Natural killer cell (primary cell): ENCODE measurements at places on chromosomes 3 and 15.

GRCh38 chr3:40009991-40010390 lies 200.6 kb downstream of the MYRIP start:
- no peaks in the 10 kb centered on the region for H3K4me1 ChIP-seq
- H3K36me3 ChIP-seq: no peaks in the 10 kb centered on the region
- no peak overlapping the region for H3K4me3 ChIP-seq
- no peaks in the 10 kb centered on the region for H3K27me3 ChIP-seq

DNA sequence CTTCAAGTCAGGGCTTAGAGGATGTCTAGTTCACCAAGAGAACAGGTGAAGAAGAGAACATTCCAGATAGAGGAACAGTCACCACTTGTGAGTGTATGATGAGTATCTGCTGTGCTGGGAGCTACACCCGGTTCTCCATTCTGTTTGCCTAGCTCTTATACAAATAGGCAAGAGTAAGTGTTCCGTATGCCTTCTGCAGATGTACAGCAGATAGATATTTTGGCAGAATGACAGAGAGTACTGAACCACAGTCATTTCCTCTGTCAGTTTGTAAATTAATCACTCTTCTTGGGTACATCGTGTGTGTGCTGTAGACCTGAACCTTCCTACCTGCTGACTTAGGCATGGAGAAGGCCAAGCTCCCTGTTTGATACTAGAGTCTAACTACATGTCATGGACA lies 108.3 kb upstream of the CTDSPL start:
- no peaks in the 10 kb centered on the region for H3K36me3 ChIP-seq
- no peaks in the 10 kb centered on the region for H3K4me1 ChIP-seq
- H3K27ac ChIP-seq: no peak overlapping the region
- DNase-seq: no peak

DNA sequence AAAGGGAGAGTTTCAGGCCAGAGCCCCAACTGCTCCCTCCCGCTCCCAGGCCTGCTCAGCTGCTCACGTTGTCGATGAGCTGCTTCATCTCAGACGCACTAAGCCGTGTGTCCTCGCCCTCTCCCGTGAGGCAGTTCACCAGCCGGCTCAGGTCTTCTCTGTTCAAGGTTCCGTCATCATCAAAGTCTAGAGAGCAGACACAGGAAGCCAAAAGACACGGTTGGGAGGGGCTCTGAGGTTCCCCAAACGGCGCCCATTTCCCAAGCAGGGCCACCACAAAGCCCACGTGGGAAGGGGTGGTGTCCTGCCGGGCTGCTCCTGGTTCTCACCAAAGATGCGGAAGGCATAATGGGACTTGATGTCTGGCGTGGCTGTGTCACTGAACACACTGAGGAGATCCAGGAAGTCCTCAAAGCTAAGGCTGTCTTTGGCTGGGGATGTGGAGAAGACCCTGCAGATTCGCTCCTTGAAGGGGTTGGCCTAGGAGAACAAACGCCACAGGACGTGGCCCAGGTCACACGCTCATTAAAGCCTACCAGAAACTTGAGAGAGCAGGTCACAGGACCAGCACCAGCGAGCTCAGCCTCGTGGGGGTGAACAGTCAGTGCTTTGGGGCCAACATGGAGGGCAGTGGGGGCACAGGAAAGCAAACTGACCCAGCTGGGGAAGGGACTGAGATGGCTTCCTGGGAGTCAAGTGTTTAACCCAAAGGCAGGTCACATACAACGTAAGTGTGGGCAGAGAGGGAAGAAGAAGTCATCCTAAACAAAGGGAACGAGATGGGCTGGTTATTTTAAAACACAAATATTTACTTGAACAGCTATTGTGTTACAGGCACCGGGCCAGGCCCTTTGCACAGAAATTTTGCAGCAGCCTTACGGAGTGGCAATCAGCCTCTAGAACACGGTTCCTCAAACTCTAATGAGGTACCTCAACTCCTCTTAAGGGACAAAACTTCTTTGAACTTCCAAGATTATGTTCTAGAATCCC lies 2.4 kb downstream of the CIB1 start:
- H3K36me3 ChIP-seq: peaks cover 29% of the 10 kb centered on the region
- peak overlapping the region; percentile 94 for H3K27ac ChIP-seq
- H3K4me3 ChIP-seq: peak overlapping the region; percentile 5
- H3K4me1 ChIP-seq: peaks cover 47% of the 10 kb centered on the region

DNA sequence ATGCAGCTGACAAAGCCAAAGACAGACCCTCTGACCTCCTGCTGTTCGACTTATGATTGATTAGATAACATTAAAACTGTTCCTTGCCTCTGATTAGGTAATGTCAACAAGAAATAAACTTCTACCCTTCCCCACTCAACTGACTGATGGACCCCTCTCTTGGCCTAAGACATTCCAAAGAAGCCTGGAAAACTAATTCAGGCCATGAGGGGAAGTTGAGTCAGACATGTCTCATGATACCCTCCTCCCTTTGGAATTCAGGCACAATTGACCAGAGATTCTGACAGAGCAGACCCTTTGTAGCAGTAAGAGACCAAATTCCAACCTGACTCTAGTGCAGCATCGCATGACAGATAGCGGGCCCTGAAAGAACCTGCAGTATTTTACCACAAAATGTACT lies 354.5 kb downstream of the OCA2 start:
- no peaks in the 10 kb centered on the region for H3K4me1 ChIP-seq
- no peaks in the 10 kb centered on the region for H3K36me3 ChIP-seq
- H3K27ac ChIP-seq: no peak overlapping the region
- no peak for DNase-seq
- H3K27me3 ChIP-seq: no peaks in the 10 kb centered on the region

GRCh38 chr15:26894181-26894580 lies 27.3 kb downstream of the GABRA5 start:
- no peaks in the 10 kb centered on the region for H3K27me3 ChIP-seq
- no peak overlapping the region for H3K27ac ChIP-seq
- no peaks in the 10 kb centered on the region for H3K4me1 ChIP-seq
- DNase-seq: no peak

DNA sequence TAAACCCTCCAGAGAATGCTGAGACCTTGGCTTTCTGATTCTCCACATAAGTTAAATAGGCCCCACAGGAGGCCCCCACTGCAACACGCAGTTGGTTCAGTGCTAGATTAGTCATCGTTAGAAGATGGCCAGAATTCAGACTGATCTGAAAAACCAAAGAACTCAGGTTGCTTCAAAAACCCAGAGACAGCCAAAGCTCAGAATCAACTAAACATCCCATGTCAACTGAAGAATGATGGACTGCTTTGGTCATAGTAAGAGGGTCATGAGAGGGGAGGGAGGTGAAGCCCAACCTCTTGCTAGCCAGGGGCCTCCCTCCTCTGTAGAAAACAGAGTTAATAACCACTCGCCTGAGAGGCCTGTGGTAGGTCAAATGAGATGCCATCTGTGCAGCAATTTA lies 93.1 kb downstream of the AKAP13 start:
- H3K27me3 ChIP-seq: no peaks in the 10 kb centered on the region
- H3K4me3 ChIP-seq: no peak overlapping the region
- H3K36me3 ChIP-seq: no peaks in the 10 kb centered on the region
- H3K4me1 ChIP-seq: peaks cover 10% of the 10 kb centered on the region
- H3K27ac ChIP-seq: no peak overlapping the region
- DNase-seq: no peak

- H3K27ac ChIP-seq: no peak overlapping the region
- DNase-seq: no peak
- H3K27me3 ChIP-seq: no peaks in the 10 kb centered on the region
- H3K36me3 ChIP-seq: no peaks in the 10 kb centered on the region
- H3K4me3 ChIP-seq: no peak overlapping the region
- H3K4me1 ChIP-seq: no peaks in the 10 kb centered on the region
These were observed 292.5 kb downstream of the ARPP21 start for GRCh38 chr3:35931867-35932266.

GRCh38 chr3:194087995-194088855 lies 47.7 kb upstream of the HES1 start:
- peaks cover 5% of the 10 kb centered on the region for H3K4me1 ChIP-seq
- peaks cover 2% of the 10 kb centered on the region for H3K27me3 ChIP-seq
- H3K36me3 ChIP-seq: no peaks in the 10 kb centered on the region
- DNase-seq: no peak
- no peak overlapping the region for H3K27ac ChIP-seq

DNA sequence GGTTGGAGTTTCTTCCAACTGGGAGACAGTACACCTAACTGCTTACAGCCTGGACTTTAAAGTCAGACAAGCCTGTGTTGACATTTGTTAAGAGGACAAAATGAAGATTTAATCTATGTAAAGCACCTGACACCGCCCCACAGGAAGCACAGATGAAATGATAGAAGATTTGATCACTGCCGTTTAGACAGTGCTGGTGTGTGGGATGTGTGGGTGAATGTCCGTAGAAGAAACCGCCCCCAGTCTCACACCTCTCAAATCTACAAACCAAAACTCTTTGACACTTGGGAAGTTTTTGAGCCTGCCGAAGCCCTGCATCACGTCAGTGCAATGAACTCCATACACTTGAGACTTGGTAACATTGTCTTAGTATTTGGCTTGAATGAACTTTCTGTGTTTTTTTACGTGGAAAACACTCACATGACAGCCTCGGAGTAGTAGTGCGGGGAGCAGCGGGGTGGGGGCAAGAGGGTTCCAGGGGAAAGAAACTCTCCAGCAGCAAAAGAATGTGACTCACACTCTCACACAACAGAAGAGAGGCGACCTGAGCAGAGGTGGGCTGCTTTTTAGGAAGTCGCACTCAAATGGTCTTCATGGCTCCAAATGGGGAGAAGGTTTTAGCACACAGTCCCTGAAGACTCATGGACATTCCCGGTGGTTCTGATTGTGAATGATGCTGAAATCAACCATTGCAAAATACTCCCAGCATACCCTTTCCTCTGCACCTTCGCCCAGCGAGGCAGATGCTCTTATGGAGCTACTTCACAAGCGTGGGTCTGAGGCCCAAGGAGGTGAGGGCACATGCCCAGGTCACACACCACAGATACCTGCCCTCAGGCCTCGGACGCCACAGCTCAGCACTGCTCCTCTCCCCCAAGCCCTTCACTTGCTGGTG lies 79.2 kb downstream of the SRGAP3 start:
- no peaks in the 10 kb centered on the region for H3K36me3 ChIP-seq
- H3K4me1 ChIP-seq: peaks cover 41% of the 10 kb centered on the region
- H3K27ac ChIP-seq: no peak overlapping the region
- no peak overlapping the region for H3K4me3 ChIP-seq

DNA sequence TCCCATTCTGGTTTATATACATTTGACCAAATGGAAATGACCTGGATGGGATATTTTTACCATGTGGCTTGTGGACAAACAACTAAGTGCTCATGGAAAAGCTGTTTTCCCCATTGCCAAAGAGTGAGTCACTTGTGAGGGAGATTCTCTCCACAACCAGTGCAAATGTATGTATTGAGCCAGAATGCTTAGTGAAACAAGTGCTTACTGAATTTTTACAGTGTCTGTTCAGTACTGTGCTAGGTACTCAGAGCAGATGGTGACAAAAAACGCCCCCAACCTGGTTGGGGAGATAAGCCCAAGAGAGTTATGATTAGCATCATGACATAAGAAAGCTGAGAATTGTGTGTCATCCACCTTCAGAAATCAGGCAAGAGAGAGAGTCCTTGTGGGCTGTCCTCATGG lies 2.3 kb downstream of the CHP1 start:
- no peaks in the 10 kb centered on the region for H3K36me3 ChIP-seq
- DNase-seq: no peak
- H3K27me3 ChIP-seq: no peaks in the 10 kb centered on the region
- H3K4me1 ChIP-seq: peaks cover 19% of the 10 kb centered on the region
- no peak overlapping the region for H3K27ac ChIP-seq
- no peak overlapping the region for H3K4me3 ChIP-seq

- H3K27ac ChIP-seq: no peak overlapping the region
- H3K36me3 ChIP-seq: no peaks in the 10 kb centered on the region
- no peak for DNase-seq
- H3K4me1 ChIP-seq: peaks cover 7% of the 10 kb centered on the region
- no peaks in the 10 kb centered on the region for H3K27me3 ChIP-seq
These were observed 75.9 kb upstream of the ALDH1L1 start for GRCh38 chr3:126256251-126256650.

DNA sequence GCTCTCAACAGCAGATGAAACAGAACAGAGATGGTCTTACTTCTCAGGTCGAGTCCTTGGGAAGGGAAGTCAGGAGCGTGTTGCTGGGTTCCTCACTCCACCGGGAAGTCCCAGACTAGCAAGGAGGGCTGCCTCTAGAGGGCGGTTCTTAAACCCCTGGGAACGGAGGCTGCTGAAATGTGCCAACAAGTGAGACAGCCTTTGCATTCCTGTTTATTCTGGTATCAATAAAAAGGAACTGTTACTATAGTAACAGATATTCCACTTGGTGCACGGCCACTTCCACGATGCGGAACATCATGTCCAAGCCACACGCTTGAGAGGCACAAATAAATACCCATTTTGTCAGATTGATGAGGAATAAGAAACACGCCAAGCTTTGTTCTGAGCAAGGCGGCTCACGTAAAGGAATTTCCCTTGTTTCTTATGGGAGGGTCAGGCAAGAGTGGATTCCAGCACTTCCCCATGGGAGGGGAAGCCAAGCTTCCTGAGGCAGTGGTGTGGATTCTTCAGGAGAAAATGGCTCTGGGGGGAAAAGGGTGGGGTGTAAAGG lies at the start of gene FAM107A:
TSS of gene FAM107A (minus strand) at position 123 of the 553 bp plus-strand sequence. CDS start 7,531 bp downstream, outside the sequence.
- DNase-seq: no peak
- H3K4me3 ChIP-seq: no peak within 1 kb of the TSS
- no peak within 1 kb of the TSS for H3K27ac ChIP-seq
- no peaks in the 10 kb centered on the region for H3K27me3 ChIP-seq

DNA sequence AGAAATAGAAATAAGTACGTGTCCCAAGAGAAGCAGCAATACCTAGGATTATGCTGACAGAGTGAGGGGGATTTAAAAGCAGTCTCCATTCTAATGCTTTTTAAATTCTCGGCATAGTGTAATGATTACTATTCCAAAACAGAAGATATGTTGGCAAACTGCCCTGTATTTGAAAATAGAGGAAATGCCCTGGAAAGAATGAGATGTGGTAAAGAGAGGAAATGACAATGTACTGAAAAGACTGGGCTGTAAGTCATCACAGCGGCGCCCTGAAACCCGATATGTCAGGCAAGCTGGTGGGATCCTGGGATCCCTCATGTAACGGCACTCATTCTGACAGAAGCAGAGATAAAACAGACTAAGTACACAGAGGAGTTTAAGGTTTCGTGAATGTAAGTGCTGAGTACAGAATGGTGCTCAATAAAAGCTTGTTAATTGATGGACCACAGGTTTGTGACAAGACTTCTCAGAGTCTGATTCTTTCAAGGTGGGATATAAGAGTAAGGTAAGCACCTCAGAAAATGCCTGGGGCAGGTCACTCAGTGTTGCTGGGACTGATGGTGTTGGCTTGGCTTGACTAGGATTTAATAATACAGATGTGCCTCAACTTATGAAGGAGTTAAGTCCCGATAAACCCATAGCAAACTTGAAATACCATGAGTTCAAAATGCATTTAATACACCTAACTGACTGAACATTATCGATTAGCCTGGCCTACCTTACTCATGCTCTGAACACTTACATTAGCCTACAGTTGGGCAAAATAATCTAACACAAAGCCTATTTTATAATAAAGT lies 91.4 kb downstream of the NFKBIZ start:
- peaks cover 6% of the 10 kb centered on the region for H3K4me1 ChIP-seq
- H3K27me3 ChIP-seq: no peaks in the 10 kb centered on the region
- no peak overlapping the region for H3K27ac ChIP-seq
- no peak for DNase-seq

GRCh38 chr15:54011656-54012055 lies 33.4 kb downstream of the UNC13C start:
- H3K27me3 ChIP-seq: no peaks in the 10 kb centered on the region
- DNase-seq: no peak
- H3K27ac ChIP-seq: no peak overlapping the region
- H3K36me3 ChIP-seq: no peaks in the 10 kb centered on the region
- no peaks in the 10 kb centered on the region for H3K4me1 ChIP-seq
